ENCODE measurements at places on chromosomes 13 and 19.

DNA sequence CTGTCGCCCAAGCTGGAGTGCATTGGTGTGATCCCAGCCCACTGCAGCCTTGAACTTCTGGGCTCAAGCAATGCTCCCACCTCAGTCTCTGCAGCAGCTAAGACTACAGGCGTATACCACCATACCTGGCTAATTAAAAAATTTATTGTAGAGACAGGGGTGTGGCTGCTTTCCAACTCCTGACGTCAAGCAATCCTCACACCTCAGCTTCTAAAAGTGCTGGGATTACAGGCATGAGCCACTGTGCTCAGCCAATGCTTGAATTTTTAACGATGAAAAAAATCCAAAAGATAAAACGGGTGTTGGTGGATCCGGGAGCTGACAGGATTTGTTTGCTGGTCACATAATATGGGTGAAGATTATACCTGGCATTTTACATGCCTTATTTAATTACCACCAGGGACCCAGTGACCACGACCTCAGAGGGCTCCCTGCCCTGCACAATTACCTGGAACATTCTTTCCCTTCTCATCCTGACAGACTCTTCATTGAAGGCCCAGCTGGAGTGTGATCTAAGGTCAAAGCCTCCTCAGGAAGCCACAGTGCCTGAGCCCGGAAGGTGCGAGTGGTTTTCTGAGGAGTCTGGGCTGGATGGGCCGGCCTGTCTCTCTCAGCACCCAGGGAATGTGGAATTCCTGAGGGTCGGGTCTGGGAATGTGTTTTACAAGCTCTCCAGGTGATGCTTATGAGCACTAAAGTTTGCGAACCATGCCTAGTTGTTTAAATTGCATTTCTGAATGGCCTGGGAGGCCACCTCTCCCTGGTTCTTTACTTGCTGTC lies 193.3 kb downstream of the USP12 start:
- no peak for DNase-seq

DNA sequence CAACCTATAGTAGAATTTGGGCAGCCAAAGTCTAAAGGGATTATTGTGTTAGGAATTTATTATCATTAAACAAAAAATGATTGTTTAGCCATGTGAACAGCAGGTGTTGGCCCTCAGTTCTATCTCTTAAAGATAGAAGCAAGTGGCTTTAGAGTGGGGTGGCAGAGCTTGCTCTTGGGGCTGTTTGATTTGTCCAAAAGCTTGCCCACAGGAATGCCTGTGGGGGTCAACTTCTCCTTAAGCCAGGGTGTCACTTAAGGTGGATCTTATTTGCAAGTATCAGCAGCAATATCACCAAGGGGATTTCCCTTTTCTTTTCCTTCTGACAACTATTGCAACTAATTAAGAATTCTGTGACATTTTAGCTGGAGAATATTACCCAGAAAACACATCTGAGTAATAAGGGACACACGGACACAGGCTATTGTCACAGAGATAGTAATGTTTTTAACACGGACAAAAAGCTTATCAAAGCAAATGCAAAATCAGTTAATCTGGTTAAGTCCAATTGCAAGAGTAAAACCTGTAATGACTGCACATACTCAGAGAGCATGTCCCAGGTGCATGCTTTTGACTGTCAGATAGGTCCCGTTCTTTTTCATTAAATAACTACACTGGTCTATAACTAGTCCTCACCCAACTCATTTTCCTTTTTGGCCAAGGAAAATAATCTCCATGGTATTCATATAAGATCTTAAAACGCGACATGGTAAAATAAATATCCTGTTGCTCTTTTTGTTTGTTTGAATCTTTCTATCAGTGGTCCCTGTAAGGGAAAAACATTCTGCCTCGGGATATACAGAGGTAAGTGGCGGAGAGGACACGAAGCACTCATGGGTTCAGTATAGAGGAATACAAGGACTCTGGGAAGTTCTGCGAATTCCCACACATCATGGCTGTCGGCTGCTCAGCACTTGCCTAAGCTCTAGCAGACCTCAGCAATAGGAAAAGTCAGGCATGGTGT lies 172.1 kb upstream of the RFC3 start:
- DNase-seq, result no peak

DNA sequence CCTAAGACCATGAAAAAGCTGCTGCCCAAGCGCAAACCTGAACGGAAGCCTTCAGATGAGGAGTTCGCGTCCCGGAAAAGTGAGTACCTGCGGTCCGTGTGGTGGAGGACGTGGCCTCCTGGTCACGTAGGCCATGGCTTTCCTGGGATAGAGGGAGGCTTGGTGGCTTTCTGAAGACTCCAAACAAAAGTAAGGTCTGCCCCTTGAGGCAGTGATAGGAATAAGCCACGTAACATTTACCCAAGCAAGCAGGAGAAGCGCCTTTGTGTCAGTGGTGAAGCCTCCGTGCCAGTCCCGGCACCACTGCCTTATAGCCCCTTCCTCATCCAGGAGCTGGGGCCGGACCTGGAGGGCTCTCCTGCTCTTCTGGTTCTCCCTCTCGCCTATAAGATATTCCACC lies 34.3 kb upstream of the TEX29 start:
- DNase-seq, result no peak

GRCh38 chr13:84896128-84896527 lies 903.1 kb downstream of the SLITRK6 start:
- DNase-seq, result peak; percentile 51

DNA sequence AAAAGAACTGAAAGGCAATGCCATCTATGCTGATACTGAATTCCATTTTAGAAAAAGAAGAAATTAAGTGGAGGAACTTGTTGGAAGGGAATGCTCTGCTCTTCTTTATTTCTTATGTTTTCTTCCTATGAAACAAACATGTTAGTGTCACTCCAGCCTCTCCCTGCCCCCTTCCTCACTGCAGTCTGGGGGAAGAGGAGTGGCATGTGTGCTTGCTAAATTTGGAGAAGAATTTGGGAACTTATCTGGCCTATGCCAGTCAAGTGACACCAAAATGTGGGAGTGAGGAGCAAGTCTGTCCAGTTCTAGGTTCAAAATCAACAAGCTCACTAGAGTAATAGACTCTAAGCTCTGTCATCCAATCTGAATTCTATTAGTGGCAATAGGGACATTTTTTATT lies 214.6 kb downstream of the RBM26 start:
- DNase-seq, result no peak

GRCh38 chr13:25977216-25977615 lies 74.6 kb downstream of the SHISA2 start:
- DNase-seq, result no peak
